Activated T-helper 1 cell treated with anti-CD3 and anti-CD28 coated beads, Interleukin-12 subunit alpha, Interleukin-12 subunit beta, Interleukin-2, Interleukin-4 antibody, amounts not matched to agents 30 ng/mL and 10 ng/mL and 1 ng/mL, durations not matched to agents 14 hours and 24 hours and 36 hours (primary cell): ENCODE measurements at places on chromosomes 7 and 10. TPM values are rescaled to one million over a fixed set of nuclear protein-coding genes. Genes with fewer than 3 reads are reported as not detected.

The PNLIPRP1 gene
- total RNA-seq = not detected in 2 replicates

The KIF11 gene
- 37.3 and 38.7 TPM in 2 replicates for total RNA-seq

The UFSP1 gene
- 4.1 and 5.5 TPM in 2 replicates for total RNA-seq

The SDHAF3 gene
- 24.1 and 25.4 TPM in 2 replicates for total RNA-seq

The SFRP5 gene
- not detected in 2 replicates for total RNA-seq

The SERPINE1 gene
- total RNA-seq = 0.36 and 0.47 TPM in 2 replicates

The AOC1 gene
- total RNA-seq = not detected in 2 replicates

The BTBD16 gene
- total RNA-seq = not detected in 2 replicates

The SLC13A1 gene
- total RNA-seq = 0.05 TPM in 1 of 2 replicates, not detected in the other

DNA sequence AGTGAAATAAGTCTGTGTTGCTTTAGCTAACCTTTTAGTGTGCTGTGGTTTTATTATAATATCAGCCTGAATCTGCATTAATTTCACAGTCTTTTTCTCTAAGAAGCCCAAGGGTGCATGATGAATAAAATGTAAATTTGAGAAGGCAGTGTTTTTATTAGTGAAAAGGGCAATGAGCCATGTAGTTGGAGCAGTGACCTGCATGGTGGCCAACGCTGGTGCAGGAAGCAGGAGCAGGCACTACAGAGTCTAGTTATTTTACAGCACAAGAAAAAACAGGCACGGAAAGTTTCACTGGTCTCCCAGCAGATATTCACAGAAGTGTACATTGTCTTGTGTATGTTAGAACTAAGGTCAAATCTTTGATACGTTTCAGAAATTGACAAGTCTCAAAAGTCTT, 247.8 kb downstream of the CELF2 start:
- peaks cover 74% of the 10 kb centered on the region for H3K4me1 ChIP-seq
- DNase-seq = no peak
- H3K36me3 ChIP-seq = peaks cover 52% of the 10 kb centered on the region
- H3K4me3 ChIP-seq = no peak overlapping the region

DNA sequence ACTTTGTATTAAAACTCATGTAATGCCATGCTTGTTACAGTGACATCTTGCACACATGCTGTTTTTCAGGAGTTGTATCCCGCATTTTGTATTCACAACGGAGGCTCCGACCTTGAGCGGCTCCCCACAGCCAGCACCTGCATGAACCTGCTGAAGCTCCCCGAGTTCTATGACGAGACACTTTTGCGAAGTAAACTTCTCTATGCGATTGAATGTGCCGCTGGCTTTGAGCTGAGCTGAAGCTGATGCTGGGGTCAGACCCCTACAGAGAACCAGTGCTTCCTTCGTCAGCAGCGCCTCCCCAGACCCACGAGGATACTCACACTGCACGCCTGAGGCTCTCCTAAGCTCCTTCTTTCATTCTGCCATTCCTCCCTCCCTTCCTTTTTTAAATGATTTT, 69.3 kb upstream of the DNAJB6 start:
- H3K27ac ChIP-seq = no peak overlapping the region
- H3K4me3 ChIP-seq = no peak overlapping the region
- DNase-seq = no peak

GRCh38 chr10:19795684-19796083, 20.5 kb upstream of the PLXDC2 start:
- H3K36me3 ChIP-seq = no peaks in the 10 kb centered on the region
- no peak for DNase-seq
- no peaks in the 10 kb centered on the region for H3K27me3 ChIP-seq
- no peaks in the 10 kb centered on the region for H3K4me1 ChIP-seq
- H3K4me3 ChIP-seq = no peak overlapping the region

- no peak overlapping the region for H3K27ac ChIP-seq
- no peaks in the 10 kb centered on the region for H3K4me1 ChIP-seq
- no peak for DNase-seq
- no peaks in the 10 kb centered on the region for H3K36me3 ChIP-seq
- no peaks in the 10 kb centered on the region for H3K27me3 ChIP-seq
Observed at GRCh38 chr7:29154076-29154475, 7.7 kb upstream of the CPVL start.

DNA sequence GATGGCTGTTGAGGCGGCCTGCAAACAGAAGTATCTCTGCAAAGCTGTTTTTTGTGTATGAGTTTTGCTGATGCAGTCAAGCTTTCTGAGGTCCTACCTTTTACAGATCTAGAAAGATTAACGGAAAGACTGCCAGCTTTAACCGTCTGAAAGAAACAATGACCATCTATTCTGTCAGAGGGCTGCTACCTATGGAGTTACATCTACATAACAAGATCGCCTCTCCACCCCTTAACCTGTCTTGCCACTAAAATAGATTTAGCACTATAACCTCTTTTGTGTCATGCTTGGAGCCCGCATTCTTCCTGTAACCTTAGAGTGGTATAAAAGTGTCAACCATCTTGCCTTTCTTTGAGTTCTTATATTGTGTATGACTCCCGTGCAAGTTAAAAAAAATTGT, 291.2 kb downstream of the POM121L12 start:
- H3K27ac ChIP-seq = no peak overlapping the region
- no peak overlapping the region for H3K4me3 ChIP-seq
- DNase-seq = no peak
- no peaks in the 10 kb centered on the region for H3K4me1 ChIP-seq

GRCh38 chr10:101724446-101724845, 29.5 kb upstream of the FBXW4 start:
- no peak overlapping the region for H3K27ac ChIP-seq
- DNase-seq = no peak
- H3K27me3 ChIP-seq = peaks cover 21% of the 10 kb centered on the region
- H3K4me1 ChIP-seq = peaks cover 6% of the 10 kb centered on the region
- no peak overlapping the region for H3K4me3 ChIP-seq

- no peak overlapping the region for H3K27ac ChIP-seq
- no peaks in the 10 kb centered on the region for H3K27me3 ChIP-seq
- peaks cover 36% of the 10 kb centered on the region for H3K36me3 ChIP-seq
- peaks cover 5% of the 10 kb centered on the region for H3K4me1 ChIP-seq
- no peak overlapping the region for H3K4me3 ChIP-seq
Observed at GRCh38 chr10:119932631-119933030, 40.1 kb downstream of the SEC23IP start.

- no peaks in the 10 kb centered on the region for H3K27me3 ChIP-seq
- H3K4me1 ChIP-seq = peaks cover 32% of the 10 kb centered on the region
- H3K36me3 ChIP-seq = no peaks in the 10 kb centered on the region
- no peak overlapping the region for H3K4me3 ChIP-seq
Observed at GRCh38 chr10:72265508-72265907, 8.2 kb upstream of the DDIT4 start.

DNA sequence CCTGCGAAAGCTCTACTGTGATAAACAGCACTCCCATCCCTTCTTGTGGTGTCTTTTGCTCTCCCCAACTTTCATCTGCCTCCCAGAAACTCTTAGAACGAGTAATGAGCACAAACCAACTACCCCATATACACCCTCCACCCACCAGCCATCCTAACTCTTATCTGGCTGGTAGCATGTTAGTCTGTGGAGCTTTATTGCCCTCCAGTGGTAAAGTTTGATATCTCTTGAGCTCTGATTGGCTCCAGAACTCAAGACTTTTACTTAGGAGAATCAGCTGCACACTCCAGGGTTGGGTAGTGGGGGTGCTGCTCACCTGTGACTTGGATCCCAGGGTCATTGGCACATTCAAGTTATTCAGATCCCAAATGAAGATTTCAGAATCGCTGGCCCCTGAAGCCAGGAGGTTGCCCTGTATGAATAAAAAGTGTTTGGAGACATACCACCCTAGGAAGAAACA, 10.9 kb downstream of the SEC31B start:
- H3K4me3 ChIP-seq = peak overlapping the region; percentile 77
- peaks cover 92% of the 10 kb centered on the region for H3K4me1 ChIP-seq
- H3K27ac ChIP-seq = peak overlapping the region; percentile 88
- H3K36me3 ChIP-seq = peaks cover 33% of the 10 kb centered on the region
- H3K27me3 ChIP-seq = no peaks in the 10 kb centered on the region
- DNase-seq = peak; percentile 50

DNA sequence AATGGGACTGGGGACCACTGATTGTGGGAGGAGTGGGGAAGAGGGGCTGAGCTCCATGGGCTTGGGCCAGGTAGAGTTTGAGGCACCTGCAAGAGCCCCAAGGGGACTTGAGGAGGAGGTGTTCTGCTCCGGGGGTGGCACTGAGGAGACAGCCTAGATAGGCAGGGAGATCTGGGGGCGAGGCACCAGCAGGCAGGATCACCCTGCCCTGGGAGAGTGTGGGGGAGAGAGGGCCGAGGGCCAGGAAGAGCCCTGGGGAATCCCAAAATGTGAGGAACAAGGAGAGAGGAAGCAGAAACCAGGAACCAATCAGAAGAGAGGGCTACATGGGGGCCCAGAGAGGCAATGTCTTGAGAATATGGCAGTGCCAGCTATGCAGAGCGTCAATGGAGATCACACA, 34.6 kb downstream of the LEP start:
- H3K36me3 ChIP-seq = no peaks in the 10 kb centered on the region
- DNase-seq = no peak

DNA sequence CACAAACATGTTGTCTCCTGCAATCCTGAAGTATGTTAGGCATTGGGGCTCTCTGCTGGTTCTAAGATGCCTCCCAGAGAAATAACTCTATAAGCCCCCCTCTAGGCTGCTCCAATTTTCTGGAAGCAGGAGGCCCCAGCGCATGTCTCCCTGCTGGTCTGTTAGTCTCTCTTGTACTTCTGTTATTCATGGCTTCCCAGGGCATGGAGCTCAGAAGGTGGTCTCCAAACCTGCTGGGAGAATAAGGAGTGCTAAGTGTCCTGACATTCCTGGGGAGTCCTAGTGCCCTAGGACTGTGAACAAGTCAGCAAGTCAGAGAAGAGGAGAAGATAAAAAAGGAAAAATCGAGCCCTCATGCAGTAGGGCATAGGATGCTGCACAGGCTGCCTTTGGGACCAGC, 70.5 kb upstream of the EFCAB10 start:
- peaks cover 11% of the 10 kb centered on the region for H3K4me1 ChIP-seq
- no peak overlapping the region for H3K27ac ChIP-seq
- no peaks in the 10 kb centered on the region for H3K27me3 ChIP-seq
- no peaks in the 10 kb centered on the region for H3K36me3 ChIP-seq

DNA sequence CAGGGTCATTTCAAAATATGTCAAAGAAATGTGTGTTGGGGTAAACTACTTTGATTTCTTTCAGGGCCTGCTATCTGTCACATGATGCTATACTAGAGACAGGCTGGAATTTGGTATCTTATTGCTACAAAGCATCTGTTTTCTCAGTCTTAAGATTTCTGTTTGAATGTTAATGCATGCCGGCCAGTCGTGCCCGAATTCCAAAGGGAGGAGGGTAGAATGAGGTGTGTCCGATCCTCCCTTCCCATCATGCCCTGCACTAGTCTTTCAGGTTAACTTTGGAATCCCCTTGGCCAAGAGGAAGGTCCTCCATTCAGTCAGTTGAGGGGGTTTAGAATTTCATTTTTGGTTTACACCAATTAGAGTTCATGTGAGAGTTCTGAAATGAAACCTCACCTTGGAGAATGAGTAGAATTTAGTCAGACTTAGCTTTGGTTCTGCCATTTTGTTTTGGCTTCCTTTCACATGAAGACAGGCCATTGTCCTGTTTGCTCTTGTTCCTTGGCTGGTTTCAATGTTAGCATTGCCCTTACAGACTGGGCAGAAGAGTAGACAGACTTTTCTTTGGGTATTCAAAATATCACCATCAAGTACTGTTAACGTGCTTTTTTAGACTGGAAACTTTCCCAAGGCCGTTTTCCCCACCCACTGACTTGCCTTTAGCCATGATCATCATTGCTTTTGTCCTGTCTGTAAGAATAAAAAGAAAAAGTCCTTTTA, 95.8 kb downstream of the CAMK1D start:
- DNase-seq = no peak
- no peak overlapping the region for H3K4me3 ChIP-seq
- peaks cover 3% of the 10 kb centered on the region for H3K36me3 ChIP-seq

GRCh38 chr10:31171402-31172083, 139.9 kb upstream of the ZNF438 start:
- peaks cover 4% of the 10 kb centered on the region for H3K36me3 ChIP-seq
- DNase-seq = no peak
- no peak overlapping the region for H3K4me3 ChIP-seq
- H3K27me3 ChIP-seq = peaks cover 7% of the 10 kb centered on the region
- no peak overlapping the region for H3K27ac ChIP-seq
- H3K4me1 ChIP-seq = no peaks in the 10 kb centered on the region

DNA sequence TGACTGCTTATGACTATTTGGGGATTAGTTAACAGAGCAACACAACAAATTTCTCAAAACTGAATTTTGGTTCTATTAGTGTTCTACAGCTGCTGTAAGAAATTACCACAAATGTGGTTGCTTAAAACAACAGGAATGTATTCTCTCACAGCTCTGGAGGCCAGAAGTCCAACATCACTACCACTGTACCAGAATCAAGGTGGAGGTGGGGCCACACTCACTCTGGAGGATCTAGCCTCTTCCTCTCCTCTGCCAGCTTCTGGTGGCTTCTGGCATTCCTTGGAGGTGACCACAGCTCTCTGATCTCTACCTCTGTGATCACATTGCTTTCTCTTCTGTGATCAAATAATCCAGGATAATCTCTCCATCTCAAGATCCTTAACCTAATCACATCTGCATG, 194.7 kb upstream of the BMPER start:
- no peak overlapping the region for H3K27ac ChIP-seq
- H3K27me3 ChIP-seq = peaks cover 2% of the 10 kb centered on the region
- no peaks in the 10 kb centered on the region for H3K4me1 ChIP-seq
- H3K36me3 ChIP-seq = no peaks in the 10 kb centered on the region
- DNase-seq = no peak
- no peak overlapping the region for H3K4me3 ChIP-seq

- H3K27me3 ChIP-seq = peaks cover 9% of the 10 kb centered on the region
- no peak for DNase-seq
- no peak overlapping the region for H3K4me3 ChIP-seq
- H3K4me1 ChIP-seq = peaks cover 71% of the 10 kb centered on the region
Observed at GRCh38 chr10:124737708-124738107, 6.5 kb downstream of the FAM53B start.
